Omental fat pad (tissue), 4 donors: ENCODE measurements at places on chromosomes 2 and 18. TPM values are rescaled to one million over a fixed set of nuclear protein-coding genes. Genes with fewer than 3 reads are reported as not detected.
A peak's percentile ranks its signal among the peaks of the same experiment; 100 is the strongest.

GRCh38 chr2:173076581-173077345 is 1.1 kb downstream of the MAP3K20 start:
- peak; percentile 34 for DNase-seq

GRCh38 chr2:28357948-28358667 is 34.5 kb upstream of the FOSL2 start:
- DNase-seq = no peak

- no peak for DNase-seq
These were observed 24.1 kb downstream of the ACSL3 start for GRCh38 chr2:222884805-222885424.

- DNase-seq = no peak
These were observed at the start of gene STPG4 for GRCh38 chr2:47155091-47155876. TSS of gene STPG4 (minus strand) at chr2:47155308. CDS start at chr2:47155251, 57 bp downstream.

DNA sequence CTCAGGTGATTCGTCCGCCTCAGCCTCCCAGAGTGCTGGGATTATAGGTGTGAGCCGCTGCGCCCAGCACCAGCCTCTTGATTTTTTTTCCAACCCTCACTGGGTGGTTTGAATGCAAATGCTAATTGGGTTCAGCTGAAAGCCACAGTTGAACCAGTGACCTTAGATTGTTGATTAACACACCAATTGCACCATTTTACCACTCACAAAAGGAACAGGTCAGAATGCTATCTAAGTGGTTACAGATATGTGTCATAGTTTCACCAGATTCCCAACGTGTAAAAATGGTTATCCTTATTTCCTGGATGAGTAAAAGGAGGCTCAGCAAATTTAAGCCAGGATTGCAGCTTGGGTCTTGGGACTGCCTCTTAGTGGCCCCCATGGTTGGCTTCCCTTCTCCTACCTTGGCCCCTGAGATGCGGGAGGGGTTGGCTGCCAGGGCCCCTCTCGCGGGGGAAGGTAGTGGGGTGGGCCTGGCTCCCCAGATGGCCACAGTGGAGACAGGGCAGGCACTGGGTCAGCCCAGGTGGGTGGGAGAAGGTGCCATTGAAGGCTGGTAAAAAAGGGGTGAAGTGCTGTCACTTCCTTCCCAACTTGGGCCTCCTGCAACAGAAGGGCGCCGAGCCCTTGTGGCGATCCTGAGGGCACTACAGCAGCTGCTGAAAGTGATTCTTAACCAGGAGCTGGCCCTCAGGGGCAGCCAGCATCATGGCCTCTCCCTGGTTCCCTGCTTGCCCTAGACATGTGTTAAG is 164.9 kb upstream of the HAAO start:
- no peak for DNase-seq

DNA sequence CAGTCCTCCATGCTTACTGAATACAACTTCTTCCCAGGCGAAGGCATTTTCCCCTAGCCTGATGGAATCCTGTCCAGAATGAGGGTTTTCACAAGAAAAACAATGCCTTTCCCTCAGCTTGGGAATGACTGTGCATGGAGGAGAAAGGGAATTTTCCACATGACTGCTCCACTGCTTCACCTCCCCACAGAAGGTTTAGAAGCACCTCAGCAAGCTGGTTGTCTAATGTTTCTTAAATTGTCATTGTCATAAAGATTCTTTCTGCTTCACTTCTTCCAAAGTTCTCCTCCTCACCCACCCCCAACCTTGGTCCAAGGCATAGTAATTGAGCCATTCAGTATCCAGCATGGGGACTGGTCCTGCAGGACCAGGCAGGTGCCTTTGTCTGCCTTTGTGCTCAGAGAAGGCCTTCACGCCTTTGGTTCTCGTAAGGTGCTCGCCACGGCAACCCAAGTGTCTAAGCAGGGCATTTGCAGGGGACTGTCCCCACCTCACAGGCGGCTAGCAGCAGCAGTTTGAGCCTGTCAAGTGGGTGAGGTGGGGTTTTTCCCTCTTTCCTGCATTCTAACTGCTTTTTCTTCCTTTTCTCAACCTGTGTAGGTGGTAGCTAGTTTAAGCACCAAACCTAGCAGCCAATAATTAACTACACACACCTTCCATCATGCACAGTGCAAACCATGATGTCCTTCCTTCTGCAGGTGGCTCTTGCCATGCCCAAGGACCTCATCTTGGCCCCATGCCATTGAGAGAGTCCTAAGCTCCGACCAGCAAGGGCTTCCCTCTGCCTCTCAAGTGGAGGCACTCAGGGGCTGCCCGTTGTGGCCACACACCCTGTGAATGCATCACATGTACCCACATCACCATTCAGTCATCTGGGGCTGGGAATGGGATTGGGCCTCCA is 65.7 kb upstream of the BCL2L11 start:
- DNase-seq = no peak

- DNase-seq = no peak
These were observed 1705.6 kb upstream of the TMEFF2 start for GRCh38 chr2:193900292-193900691.

- no peak for DNase-seq
These were observed 91.7 kb downstream of the MDH1 start for GRCh38 chr2:63680455-63680854.

DNA sequence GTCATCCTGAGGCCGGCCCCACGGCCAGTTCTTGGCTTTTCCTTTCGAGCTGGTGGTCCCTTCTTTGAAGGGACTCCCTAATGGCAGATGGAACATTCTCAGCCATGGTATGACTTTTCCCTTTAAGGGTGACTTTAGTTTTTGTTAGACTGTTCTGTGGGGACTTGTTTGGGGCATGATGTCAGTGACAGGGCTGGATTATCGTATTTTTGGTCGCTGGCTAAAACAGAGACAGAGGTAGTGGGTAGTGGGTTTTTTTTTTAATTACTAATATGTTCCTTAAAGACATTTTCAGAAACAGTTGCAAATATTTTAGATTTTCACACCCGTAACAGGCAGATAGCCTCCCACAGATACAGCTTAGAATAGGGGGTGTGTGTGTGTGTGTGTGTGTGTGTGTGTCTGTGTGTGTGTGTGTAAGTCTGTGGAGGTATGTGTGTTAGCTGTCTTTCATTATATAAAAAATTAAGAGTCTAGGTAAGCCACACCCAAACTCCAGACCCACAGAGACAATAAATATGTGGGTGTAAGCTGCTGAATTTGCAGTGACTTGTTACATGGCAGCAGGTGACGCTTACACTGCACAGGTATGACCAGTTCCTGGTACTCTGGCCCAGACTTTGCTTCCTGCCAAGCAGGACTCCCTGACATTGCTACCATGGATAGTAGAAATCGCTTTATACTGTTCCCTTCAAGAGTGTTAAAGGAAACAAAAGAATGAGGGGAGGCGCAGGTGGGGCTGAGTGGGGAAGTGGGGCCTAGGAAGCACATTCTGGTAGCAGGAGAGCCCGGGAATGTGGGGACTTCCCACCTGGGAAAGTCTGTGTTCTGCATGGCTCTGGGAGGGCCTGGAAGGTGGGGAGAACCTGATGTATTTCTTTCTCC is 20.9 kb downstream of the NCK2 start:
- DNase-seq = no peak

DNA sequence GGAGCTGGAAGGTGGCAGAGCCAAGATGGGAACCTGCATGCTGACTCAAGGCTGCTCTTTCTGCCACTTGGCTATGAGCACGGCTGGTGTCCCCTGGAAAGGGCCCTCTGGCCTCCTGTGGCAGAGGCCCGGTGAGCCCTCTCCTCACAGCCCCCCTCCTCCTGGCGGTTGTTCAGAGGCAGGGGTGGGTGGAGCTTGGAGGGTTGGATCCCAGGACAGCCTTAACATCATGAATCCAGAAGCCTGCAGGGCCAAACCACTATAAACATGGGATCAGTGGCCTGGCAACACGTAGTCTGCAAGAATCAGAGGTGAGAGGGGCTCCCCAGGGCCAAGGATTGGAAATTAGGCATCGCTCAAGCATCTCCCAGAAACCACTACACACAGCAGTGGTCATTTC is 48.5 kb upstream of the LOXHD1 start:
- no peak for DNase-seq

GRCh38 chr2:238487652-238488346 is 61.1 kb downstream of the ASB1 start:
- DNase-seq = no peak

DNA sequence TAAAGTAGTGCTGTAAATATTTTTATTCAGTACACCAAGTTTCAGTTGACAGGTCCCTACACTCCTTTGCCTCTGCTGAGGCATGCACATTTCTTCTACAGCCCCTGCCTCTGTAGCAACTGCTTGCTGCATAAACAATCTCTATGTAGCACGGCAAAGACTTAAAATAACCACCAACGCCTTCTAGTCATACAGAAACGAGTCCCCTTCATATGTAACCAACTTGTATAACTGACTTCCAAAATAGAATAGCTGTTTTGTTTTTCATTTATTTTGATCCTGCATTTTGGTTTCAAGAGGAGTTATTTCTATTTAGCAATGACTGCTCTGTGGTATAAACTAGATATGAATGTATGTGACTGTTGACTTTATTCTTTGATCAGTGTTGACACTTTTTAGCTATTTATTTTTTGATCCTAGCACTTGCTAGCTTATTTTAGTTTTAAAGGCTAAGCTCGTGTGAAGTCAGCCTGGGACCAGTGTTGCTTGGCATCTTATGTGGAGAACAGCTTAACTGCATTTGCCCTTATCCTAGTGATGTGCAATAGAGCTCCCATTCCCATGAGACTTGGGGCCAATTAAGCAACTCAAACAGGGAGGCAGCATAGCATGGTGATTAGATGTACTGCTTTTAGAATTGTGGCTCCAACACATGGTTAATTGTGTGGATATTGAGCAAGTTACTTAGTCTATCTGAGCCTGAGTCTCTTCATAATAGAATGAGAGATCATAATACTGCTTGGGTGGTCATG is 79.6 kb downstream of the HRH4 start:
- DNase-seq = no peak

DNA sequence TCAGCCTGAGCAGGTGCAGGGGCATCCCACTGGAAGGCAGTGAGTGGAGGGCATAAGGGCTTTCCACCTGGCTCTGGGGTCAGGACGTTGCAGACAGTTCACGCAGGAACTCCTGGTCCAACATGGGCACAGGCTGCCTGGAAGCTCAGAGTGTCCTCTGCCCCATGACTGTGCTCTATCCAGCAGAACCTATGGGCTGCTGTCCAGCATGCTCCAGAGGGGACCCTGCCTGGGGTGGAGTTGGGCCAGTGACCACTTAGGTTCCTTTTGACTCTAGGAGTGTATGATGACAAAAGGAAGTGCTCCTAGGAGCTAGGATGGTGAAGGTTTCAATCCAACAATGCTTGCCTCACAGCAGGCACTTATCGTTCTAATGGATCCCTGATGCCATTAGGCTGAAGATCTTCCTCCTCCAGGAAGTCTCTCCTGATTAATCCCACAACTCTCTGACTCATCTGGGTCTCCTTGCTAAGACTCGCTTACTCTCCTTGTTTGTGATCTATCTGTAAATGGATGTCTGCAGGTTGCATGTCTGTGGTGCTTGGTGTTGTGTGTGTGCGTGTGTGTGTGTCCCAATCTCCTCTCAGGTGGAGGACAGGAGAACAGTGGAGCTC is 224.0 kb downstream of the CELF4 start:
- no peak for DNase-seq

GRCh38 chr18:48328473-48329210 is 80.5 kb downstream of the ZBTB7C start:
- no peak for DNase-seq

DNA sequence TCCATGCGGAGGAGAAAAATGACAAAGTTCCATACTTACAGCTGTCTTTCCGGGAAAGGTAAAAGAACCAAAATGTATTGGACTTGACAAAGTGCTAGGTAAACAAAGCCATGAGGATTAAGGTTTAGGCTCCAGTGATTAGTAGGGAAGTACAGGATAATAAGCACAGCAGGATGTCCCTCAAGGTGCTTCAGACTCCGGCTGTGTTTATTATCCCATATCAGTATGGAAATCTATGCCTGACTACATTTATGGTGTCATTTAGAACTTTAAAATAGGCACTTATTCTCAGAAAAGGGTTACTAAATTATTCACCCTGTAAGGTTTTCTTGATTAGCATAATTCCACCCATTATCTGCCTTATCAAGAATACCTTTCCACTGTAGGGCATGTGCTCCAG is 136.3 kb upstream of the CCDC68 start:
- DNase-seq = no peak

GRCh38 chr2:98346311-98347236 is at the start of gene CNGA3:
TSS of gene CNGA3 (plus strand) at chr2:98346456. CDS start at chr2:98369976, 23,520 bp downstream.
- no peak for DNase-seq

GRCh38 chr2:11698009-11698922 is 28.3 kb upstream of the NTSR2 start:
- no peak for DNase-seq

DNA sequence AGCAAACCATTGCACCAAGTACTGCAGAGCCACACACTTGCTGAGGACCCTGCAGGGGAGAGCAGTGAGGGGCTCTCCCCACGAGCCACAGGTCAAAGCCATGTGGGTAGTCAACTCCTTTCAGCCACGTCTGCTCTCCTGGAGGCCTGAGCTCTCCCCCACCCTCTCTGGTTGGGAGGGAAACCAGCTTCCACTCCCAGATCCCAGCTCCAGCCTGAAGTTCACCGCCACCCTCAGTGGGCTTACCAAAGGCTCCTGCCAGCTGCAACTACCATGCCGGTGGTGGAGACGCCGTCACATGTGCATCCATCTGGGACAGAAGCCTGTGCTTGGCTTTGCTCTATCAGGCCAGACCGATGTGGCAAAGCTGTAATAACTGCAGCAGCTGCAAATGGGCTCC is 521.5 kb upstream of the RAB6C start:
- DNase-seq = no peak

DNA sequence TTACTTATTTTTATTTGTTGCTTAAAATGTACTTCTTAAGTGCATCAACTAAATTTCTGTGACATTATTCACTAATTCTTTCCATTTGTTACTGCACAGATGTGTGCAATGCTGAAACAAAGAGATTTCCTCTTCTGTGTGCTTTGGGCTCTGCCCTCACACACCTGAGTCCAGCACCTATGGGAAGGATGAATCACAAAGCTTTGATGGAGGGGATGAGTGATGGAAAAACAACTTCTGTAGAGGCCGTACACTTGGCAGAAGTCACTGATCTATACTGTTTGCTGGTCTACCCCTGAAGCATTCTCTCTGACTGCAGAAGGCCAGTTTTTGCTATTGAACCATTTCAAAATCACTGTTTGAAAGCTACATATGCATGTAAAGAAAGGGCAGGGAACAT is 178.4 kb downstream of the ZEB2 start:
- no peak for DNase-seq

AP1S3 gene
- total RNA-seq = 1.6 TPM

WDPCP gene
- 17.1 TPM for total RNA-seq

SLC11A1 gene
- 218 TPM for total RNA-seq

KLHL41 gene
- total RNA-seq = 0.19 TPM

ITGB6 gene
- not detected for total RNA-seq

CHRND gene
- not detected for total RNA-seq

BCL11A gene
- total RNA-seq = 0.28 TPM

SULT1C4 gene
- total RNA-seq = 4.8 TPM

PTCD3 gene
- 55.6 TPM for total RNA-seq

SELENOI gene
- 18.5 TPM for total RNA-seq

FLACC1 gene
- total RNA-seq = 1.6 TPM

LIPG gene
- total RNA-seq = 1.3 TPM

ANKRD62 gene
- not detected for total RNA-seq

FIGN gene
- total RNA-seq = 12.0 TPM
